ENCODE measurements at places on chromosomes 12 and 14.

- DNase-seq = no peak
- no peaks in the 10 kb centered on the region for H3K4me1 ChIP-seq
- H3K4me3 ChIP-seq = no peak overlapping the region
Observed at GRCh38 chr12:14193639-14194038, 171.8 kb upstream of the ATF7IP start.

- H3K36me3 ChIP-seq = no peaks in the 10 kb centered on the region
- H3K27ac ChIP-seq = no peak overlapping the region
- no peaks in the 10 kb centered on the region for H3K4me1 ChIP-seq
- H3K27me3 ChIP-seq = no peaks in the 10 kb centered on the region
- no peak overlapping the region for H3K4me3 ChIP-seq
Observed at GRCh38 chr14:101350691-101351090, 210.6 kb upstream of the DIO3 start.

GRCh38 chr14:22243971-22244581, 344.9 kb downstream of the DAD1 start:
- H3K4me1 ChIP-seq = peaks cover 4% of the 10 kb centered on the region
- DNase-seq = no peak
- H3K27me3 ChIP-seq = no peaks in the 10 kb centered on the region
- no peak overlapping the region for H3K27ac ChIP-seq
- H3K36me3 ChIP-seq = no peaks in the 10 kb centered on the region
- H3K4me3 ChIP-seq = no peak overlapping the region

GRCh38 chr14:22748631-22749068, 17.8 kb upstream of the OXA1L start:
- H3K36me3 ChIP-seq = no peaks in the 10 kb centered on the region
- H3K27me3 ChIP-seq = no peaks in the 10 kb centered on the region
- no peak for DNase-seq
- H3K27ac ChIP-seq = no peak overlapping the region

DNA sequence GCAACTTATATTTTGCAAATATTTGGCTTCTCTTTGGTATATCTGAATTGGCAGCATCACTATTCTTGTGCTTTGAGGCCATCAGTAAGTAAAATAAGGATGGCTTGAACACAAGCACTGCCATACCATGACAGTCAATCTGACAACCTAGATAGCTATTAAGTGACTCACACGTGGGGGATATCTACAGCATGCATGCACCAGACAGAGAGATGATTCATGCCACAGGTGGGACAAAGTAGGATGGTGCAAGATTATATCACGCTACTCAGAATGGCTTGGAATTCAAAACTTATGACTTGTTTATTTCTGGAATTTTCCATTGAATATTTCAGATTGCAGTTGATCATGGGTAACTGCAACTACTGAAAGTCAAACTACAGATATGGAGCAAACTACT, 675.6 kb upstream of the MDGA2 start:
- no peak overlapping the region for H3K4me3 ChIP-seq
- H3K36me3 ChIP-seq = no peaks in the 10 kb centered on the region
- no peaks in the 10 kb centered on the region for H3K27me3 ChIP-seq
- DNase-seq = peak; percentile 1

- no peaks in the 10 kb centered on the region for H3K4me1 ChIP-seq
- H3K27me3 ChIP-seq = no peaks in the 10 kb centered on the region
- DNase-seq = no peak
- H3K4me3 ChIP-seq = no peak overlapping the region
Observed at GRCh38 chr12:102876883-102877282, 40.2 kb downstream of the PAH start.

GRCh38 chr12:15697201-15697600, 92.0 kb downstream of the EPS8 start:
- no peaks in the 10 kb centered on the region for H3K36me3 ChIP-seq
- no peak overlapping the region for H3K4me3 ChIP-seq

DNA sequence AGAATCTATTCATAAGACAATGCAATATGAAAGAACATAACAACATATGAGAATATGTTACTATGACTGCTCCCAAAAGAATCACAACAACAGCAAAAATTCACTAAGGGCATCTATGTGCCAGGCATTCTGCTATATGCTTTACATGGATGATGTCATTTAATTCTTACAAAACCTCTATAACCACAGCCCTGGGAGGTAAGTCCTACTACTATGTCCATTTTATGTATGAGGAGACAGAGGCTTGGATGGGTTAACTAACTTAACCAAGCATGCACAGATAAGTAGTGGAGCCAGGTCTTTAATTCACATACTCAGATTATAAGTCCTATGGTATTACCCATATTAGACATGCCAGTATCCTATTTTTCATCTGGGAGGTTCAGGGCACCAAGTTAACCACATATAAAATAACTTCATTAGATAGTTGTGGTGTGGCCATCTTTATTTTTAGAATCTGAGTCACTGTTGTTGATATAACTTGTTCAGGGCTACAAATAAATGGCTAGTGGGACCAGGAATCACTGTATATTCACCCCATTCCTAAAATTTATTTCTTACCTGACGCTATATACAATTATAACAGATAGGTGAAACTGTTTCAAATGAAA, 33.2 kb upstream of the RAD51AP1 start:
- H3K4me1 ChIP-seq = peaks cover 7% of the 10 kb centered on the region
- no peak overlapping the region for H3K27ac ChIP-seq
- no peaks in the 10 kb centered on the region for H3K36me3 ChIP-seq
- H3K4me3 ChIP-seq = no peak overlapping the region

All from keratinocyte (primary cell).